NCI-H748 treated with DMSO at 0.1 percent for 48 hours (cell line): ENCODE measurements at places on chromosomes 2 and 18.

GRCh38 chr2:155250800-155251199 lies 552.3 kb downstream of the KCNJ3 start:
- peak; percentile 77 for DNase-seq

GRCh38 chr2:65292461-65293011 lies 64.9 kb downstream of the ACTR2 start:
- DNase-seq: no peak

DNA sequence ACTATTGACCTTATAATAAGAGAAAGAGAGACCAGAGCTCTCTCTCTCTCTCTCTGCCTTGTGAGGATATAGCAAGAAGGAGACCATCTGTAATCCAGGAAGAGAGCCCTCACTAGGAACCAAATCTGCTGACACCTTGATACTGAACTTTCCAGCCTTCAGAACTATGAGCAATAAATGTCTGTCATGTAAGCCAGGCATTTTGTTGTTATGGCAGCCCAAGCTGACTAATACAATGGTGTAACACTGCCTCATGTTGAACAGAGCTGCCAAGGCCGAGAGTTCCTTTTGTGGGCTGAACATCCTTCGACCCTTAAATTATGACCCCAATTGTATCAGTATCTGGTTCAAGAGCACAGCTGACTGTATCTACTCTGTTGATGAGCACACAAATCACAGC lies 108.0 kb downstream of the LRRC30 start:
- DNase-seq: no peak

GRCh38 chr2:204437408-204437807 lies 107.9 kb upstream of the PARD3B start:
- no peak for DNase-seq

- DNase-seq: no peak
Measured at GRCh38 chr2:65199891-65200290, 27.7 kb upstream of the ACTR2 start.

DNA sequence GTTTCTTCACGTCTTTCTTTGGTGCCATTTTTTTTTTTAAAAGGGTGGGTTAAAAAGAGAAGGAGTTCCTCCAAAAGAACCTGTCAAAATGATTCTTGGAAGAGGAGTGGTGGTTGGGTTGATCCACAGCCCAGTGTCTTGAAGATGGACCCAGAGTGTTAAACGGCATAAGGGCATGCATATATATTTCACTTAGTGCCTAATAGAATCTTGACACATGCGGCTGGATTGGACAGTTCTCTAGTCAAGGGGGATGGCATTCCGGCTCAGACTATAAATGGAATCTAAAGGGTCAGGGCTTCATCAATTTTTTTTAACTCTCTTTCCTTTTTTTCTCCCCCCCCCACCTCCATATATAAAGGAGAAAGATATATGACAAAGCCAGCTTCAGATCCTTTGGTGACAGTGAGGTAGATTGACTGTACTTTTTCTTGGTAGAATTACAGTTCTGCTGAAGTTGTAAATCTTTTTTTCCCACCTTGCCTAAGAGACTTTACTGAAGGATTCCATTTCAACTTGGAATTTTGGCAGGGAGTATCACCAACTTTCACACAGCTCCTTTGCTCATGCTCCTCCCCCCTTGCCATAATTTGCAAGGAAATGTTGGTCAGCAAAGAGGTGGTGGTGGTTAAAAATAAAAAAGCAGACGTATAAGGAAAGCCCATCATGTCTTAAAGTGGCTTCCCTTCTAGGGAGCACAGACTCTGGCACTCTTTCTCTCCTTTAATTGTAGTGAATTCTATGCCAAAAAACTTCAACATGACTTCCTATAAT lies at the start of gene MYL1:
TSS of gene MYL1 (minus strand) at position 160 of the 774 bp plus-strand sequence. CDS start at position 28, 132 bp downstream.
- DNase-seq: no peak

DNA sequence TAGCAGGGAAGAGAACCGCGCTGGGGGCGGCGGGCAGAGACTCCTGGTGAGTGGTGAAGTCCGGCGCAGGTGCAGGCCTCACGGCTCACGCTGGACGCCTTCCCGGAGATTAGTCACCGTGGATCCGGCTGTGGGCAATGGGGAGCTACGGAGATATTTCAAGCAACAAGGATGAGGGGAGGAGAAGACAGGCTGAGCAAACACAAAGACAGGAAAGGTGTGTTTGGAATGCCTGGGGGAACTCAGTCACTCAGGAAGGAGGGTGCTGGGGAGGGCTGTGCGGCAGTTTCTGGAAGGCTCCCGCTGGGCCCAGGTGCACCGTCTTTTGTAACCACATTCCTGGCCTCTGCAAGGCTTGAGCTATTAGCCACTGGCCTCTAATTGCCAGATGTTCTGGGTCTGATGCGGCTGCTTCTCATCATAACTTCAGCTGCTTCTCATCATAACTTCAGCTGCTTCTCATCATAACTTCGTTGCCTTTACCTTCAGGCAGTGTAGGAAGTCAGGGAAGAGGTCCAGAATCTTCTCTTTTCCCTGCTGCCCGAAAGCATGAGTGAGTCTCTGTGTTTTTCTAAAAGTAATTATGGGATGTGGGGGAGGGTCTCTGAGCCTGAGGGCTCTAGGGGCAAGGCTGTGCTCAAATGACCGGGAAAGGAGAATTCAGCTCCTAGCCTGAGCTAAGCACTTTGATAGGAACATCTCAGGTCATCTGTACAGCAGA lies 118.9 kb downstream of the PXDN start:
- DNase-seq: no peak

GRCh38 chr18:13513021-13513420 lies 213.3 kb downstream of the FAM210A start:
- no peak for DNase-seq

GRCh38 chr18:7369006-7369405 lies 138.1 kb downstream of the LRRC30 start:
- no peak for DNase-seq

- DNase-seq: no peak
Measured at GRCh38 chr2:34997779-34998178, 1357.8 kb upstream of the CRIM1 start.

GRCh38 chr2:2837746-2838547 lies 506.9 kb upstream of the MYT1L start:
- DNase-seq: no peak

- no peak for DNase-seq
Measured at GRCh38 chr2:44566059-44566458, 204.3 kb downstream of the CAMKMT start.

DNA sequence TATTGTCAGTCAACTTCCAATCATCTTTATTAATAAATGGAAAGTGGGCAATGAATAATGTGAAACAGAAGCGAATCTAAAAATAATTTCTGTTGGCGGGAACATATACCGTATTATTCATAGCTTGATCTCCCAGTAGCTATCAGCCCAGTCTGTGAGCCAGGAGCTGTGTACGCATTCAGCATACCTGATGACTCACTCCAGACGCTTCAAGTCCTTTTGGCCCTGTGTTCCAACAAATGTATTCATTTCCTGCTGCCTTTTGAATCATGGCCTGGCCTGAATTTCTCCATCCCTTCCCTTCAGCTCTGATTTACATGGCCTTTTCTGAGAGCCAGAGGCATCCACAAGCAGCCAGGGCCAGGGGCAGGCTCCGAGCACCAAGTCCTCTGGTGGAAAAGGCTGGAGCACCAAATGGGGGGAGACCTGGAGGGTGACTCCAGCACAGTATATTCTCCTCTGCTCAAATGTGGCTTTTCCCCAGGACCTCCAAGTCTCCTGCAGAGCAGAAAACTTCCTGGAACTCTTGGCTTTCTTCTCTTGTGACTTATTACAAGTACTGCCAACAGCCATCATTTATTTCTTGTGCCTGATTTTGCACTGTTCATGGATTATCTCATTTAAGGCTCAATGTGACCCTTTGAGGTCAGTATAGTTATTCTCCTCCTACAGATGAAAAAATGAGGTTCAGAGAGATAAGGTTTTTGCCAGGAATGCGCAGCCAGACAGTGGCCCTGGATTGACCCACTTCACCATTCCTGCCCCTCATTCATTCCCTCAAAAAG lies 108.7 kb downstream of the EN1 start:
- DNase-seq: no peak

DNA sequence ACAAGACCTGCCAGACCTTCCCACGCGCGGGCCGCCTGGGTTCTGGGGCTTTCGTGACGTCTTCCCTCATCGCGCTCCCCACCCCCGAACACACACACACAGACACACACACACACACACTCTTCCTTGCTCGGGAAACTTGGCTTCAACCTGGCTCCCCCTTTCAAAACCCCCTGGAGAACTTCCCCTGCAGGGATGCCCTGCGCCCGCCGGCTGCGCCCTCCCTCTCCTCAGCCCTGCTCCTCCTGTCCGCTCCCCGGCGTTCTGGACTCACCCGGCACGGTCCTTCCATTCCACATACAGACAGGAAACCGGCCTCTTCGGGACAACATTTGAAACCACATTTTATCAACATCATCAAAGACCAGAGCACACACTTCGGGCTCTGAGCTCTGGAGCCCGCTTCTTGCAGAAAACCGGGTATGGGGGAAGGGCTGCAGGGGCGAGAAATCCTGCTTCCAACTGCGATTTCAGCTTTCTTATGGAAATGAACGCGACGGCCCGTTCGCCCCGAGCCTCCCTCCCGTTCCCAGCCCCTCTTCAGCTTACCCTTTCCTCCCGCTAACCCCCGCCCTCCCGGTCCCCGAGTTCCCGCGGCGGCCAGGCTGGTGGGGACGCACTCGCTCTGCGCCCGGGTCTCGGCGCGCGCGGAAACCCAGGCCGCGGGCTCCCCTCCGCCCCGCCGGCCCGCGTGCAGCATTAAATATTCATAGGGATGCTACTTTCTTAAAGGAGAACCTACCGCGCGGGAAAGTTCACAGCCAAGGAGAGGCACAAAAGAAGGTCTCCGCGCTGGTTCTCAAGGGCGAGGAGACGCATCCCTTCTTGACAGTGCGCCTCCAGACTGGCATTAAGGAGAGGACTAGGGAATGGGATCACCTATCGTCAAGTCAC lies 18.3 kb downstream of the POU3F3 start:
- peak; percentile 27 for DNase-seq

- no peak for DNase-seq
Measured at GRCh38 chr2:240396623-240397541, 38.6 kb upstream of the GPC1 start.

DNA sequence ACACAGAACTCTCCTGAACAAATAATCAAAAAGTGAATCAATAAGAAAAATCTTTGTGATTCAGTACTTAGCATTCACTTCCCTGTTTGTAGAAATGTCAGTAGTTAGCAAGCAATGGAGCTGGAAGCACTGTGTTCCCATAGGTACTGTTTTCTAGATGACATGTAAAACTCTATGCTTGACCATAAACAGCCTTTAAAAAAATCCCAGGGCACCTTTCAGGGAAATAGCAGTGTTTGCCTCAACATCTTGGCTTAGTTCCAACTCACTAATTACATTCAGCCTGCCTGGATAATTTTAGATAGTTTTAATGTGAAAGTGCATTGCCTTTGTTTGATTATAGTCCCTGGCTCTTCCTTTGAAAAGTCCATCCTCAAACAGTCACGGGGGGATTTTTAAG lies 721.8 kb downstream of the ERBB4 start:
- DNase-seq: peak; percentile 96
